ENCODE measurements at places on chromosomes 3 and 15. TPM values are rescaled to one million over a fixed set of nuclear protein-coding genes. Genes with fewer than 3 reads are reported as not detected.

- DNase-seq, result peak; percentile 60
Observed at GRCh38 chr3:46349484-46350261, 4.2 kb upstream of the CCR2 start.

Gene APBA2
- 25.4 TPM for polyA plus RNA-seq

DNA sequence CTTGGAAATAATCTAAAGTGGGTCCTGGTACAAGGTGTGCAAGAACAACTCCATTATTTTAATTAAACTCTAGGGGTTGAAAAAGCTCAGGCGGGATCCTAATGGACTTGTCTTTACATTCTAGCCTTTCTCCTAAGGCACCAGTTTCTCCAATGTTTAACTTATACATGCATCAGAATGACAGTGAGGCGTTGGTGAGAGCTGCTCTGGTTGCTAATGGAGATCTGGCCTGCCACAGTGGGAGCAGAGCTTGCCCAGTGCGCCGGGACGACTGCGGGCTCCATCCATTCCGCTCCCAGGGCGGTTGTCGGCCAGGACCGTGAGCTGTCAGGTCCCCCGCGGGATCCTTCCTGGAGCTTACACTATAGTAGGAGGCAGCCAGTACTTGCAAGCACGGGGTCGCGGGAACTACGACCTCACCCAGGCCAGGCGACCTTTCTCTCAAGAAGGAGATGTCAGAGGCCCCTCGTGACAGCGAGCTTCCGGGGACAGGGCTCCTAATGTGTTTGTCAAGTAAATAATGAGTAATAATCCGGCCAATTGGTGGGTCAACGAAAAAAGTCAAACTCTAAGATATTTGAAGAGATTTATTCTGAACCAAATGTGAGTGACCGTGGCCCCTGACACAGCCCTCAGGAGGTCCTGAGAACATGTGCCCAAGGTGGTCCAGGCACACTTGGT lies 991 bp upstream of the HIGD1A start:
- peak; percentile 2 for DNase-seq

- no peak for DNase-seq
Observed at GRCh38 chr3:192413461-192413860, 313.9 kb downstream of the FGF12 start.

DNA sequence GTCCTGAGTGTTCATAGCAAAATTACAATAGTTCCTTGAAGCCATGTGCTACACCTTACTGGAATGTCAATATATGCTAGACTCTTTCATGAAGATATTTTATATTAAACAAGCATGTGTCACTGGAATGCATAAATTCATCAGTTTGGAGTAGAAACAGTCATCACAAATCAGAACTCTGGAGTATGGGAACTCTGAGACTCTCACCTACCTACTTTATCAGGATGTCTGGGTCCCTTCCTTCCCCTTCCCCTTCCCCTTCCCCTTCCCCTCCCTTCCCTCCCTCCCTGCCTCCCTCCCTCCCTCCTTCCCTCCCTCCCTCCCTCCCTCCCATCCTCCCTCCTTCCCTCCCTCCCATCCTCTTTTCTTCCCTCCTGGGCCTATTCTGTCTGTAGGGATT lies 144.7 kb upstream of the PEX5L start:
- DNase-seq, result no peak

GRCh38 chr3:172803489-172803888 lies 53.0 kb downstream of the ECT2 start:
- DNase-seq, result no peak

- no peak for DNase-seq
Observed at GRCh38 chr3:49104052-49104426, 518 bp downstream of the QARS1 start.

- DNase-seq, result no peak
Observed at GRCh38 chr3:125967156-125967555, 1.8 kb upstream of the ROPN1B start.

GRCh38 chr3:188051801-188052168 lies 102.2 kb upstream of the LPP start:
- no peak for DNase-seq

DNA sequence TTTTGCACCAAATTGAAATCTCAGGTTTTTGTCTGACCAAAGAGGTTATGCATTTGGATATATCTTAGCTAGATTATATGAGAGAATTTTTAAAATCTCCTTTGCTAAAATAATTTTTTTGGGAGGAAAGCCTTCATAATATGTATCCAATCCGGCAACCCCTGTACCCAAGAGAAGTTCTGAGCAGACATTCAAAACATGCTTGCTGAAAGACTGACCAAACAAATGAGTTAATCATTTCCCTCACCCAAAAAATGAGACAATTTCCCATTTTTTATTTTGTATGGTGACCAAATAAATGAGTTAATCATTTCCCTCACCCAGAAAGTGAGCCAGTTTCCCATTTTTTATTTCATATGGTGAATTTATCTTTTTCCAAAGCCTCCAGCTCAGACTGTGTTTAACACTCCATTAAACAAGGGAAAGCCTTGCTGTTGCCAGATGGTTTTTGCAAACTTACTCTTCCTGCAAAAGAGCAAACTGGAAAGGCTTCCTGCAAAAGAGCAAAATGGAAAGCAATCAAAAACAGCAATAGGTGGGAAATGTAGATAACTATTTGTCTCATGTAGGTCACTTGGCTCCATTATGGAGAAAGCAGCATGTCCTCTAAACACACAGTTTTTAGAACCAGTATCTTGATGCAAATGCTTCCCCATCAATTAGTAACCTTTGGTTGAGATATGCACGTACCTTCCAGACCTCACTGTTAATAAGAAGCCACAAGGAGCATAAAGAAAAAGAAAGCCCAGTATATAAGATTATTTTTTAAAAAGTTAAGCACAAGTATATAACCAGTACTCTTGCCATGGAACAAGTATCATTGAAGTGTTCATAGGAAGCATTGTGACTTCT lies 78.4 kb upstream of the OSTN start:
- DNase-seq, result no peak

DNA sequence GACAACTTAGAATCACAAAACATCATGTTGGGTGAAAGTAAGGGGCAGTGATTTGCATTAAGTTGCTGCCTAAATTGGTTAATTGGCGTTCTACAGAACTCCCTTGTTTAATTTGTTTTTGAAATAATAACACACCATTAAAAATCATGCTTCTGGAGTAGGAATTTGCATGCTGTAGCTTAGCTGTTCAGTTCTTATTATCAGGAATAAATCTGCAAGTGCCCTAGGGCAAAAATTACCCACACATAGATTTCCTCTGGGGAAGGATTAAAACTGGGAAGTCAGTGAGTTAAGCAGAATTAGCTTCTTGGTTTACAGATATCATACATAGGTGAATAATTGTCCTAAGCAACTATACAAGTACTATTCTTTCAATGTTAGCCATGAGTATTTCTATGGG lies 381.6 kb upstream of the NAALADL2 start:
- no peak for DNase-seq

DNA sequence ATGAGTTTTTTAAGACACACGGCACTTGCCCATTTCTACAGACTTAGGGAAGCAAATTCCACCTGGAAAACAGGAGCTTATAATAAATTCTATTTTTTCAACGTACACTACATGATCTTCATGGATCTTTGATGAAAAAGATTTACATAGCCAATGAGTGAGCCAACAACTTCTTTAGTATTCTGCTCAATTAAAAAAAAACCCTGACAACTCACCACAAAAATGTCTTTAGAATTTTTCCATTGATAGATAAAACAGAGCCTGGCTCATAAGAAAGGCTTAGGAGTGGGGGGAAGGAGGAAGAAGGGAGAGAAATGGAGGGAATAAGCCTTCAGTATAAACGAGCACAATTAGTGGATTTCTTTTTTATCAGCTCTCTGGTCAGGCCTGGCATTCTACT lies 126.7 kb downstream of the ATP10A start:
- DNase-seq, result no peak

- DNase-seq, result no peak
Observed at GRCh38 chr15:100020189-100020588, 287.0 kb upstream of the LYSMD4 start.

- DNase-seq, result no peak
Observed at GRCh38 chr3:157754451-157754850, 251.2 kb upstream of the VEPH1 start.

Gene IL16
- polyA plus RNA-seq, result 155 TPM

DNA sequence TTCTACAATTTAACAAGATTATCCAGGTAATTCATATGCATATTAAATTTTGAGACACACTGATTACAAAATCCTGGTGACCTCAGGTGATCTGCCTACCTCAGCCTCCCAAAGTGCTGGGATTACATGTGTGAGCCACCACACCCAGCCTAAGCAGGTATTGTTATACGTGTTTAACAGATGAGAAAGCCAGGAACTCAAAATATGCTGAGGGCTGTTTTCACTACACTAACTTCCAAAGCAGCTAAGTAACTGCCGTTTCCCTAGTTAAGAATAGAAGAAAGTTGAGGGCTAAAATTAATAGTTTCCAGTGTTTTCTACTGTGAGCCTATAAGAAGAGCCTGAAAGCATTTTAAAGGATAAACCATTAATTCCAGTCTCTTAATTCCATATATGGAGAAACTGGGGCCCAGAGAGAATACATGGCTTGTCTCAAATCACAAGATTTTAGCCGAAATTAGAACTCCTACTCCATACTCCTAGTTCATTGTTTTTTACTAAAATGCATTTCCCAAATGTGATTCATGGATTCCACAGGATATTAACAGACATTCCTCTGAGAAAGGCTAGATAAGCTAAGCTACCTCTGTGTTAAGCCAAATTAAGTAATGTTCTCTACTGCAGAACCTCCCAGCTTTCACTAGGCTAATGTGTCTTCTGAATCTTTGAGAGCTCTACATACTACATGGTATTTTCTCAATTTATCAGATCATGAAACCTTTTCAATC lies 17.0 kb upstream of the AVEN start:
- DNase-seq, result no peak

GRCh38 chr3:195524171-195524896 lies 18.8 kb downstream of the PPP1R2 start:
- no peak for DNase-seq

DNA sequence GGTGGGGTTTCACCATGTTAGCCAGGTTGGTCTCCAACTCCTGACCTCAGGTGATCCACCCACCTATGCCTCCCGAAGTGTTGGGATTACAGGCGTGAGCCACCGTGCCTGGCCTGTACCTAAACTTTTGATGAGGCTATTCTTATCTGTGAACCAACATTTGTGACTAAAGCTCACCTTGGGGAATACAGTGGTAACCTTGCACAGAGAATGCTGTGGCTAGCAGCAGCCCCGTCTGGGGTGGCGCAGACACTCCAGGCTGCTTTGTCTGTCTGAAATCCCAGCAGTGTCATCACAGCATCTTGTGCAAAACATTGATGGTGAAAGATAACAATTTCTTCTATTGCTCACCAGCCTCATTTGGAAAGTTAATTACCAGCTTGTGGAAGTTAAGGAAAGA lies 58.9 kb downstream of the CMTM8 start:
- DNase-seq, result no peak

Gene SEMA3F
- polyA plus RNA-seq, result not detected

DNA sequence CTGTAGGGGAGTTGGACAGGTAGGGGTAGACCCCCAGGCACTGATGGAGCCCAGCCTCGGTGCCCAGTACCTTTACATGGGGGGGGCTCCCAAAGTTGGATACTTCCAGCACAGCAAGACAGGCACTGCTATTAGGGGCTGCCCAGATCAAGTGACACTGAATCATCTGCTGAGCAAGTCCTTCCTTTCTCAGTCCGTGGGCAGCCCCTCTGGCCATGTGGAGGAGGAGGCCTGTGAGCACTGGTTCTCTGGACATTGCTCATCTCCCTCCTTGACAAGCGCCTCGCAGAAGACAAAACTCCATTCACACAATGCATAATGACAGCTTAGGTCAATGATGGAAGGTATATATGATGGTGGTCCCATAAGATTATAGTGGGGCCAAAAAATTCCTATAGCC lies 35.7 kb downstream of the EEFSEC start:
- DNase-seq, result no peak

- DNase-seq, result no peak
Observed at GRCh38 chr3:171346019-171346418, 114.2 kb downstream of the TNIK start.

GRCh38 chr3:81242871-81243270 lies 518.6 kb downstream of the GBE1 start:
- DNase-seq, result no peak

DNA sequence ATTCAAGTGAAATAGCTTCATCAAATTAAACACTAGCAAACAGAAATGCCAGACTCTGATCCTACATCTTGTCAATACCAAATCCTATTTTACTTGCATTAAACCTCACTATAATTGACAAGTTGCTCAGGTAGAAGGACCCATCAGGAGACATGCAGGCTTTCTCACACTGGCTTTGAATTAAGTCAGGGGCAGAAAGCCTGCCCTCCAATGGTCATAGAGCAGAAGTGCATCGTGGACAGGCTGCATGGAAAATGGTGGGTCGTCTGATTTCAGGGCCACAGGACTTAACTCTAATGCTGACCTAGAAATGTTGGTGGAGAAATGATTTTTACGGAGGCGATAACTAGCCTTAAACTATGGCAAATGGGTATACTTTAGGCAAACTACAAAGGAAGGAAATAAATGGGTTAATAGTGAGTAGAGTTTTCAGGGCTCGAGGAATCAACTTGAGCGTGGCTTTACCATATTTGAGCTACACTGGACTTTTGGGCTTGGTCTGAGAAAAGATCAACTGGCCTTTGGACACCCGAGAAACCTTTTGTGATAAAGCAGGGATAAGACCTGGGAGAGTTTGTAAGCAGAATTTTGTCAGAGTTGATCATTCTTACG lies 283.9 kb downstream of the GRM7 start:
- no peak for DNase-seq

GRCh38 chr3:5317557-5317956 lies 130.1 kb downstream of the EDEM1 start:
- DNase-seq, result no peak

GRCh38 chr15:34360298-34360697 lies 6.7 kb downstream of the LPCAT4 start:
- no peak for DNase-seq

DNA sequence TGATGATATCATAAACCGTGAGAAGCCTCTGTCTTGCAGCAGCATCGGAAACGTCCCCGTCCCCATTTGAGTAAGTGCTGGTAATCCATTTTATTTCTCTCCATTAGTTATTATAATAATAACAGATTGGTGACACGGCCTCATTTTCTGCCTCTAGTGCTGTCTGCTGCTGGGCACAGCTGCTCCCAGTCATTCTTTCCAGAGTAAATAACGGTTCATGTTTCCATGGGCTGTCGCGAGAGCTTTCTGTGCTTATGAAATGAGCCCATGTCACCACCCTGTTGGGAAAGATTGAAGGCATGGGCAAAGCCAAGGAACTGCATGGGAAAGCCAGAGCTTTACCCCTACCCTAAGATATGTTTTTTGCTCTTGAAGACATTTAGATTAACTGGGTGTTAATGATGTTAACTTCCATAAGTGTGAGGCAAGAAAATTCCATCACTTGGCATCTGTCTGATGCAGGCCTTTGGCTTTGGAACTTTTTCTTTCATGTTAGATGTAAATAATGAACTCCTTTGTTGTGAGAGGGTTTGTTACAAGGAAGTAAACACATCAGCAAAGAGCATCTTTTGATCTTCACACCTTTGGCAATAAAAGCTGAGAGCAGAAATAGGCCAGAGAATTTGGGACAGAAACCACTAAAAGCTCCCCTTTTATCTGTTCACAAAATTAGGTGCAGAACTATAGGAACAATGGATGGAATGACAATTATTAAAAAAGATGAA lies 141.8 kb downstream of the FILIP1L start:
- no peak for DNase-seq
